ENCODE measurements at places on chromosomes 2 and 18.
A peak's percentile ranks its signal among the peaks of the same experiment; 100 is the strongest.

GRCh38 chr2:155273323-155273722 is 574.8 kb downstream of the KCNJ3 start:
- no peak for DNase-seq

- DNase-seq = no peak
Measured at GRCh38 chr2:42949125-42949524, 156.7 kb upstream of the HAAO start.

GRCh38 chr2:238140040-238140439 is 1.6 kb downstream of the KLHL30 start:
- DNase-seq = no peak

GRCh38 chr2:120237491-120237902 is 14.3 kb upstream of the TMEM185B start:
- peak; percentile 8 for DNase-seq

GRCh38 chr2:62662554-62662953 is 43.0 kb upstream of the EHBP1 start:
- no peak for DNase-seq

- no peak for DNase-seq
Measured at GRCh38 chr2:226497146-226497909, 302.3 kb downstream of the IRS1 start.

DNA sequence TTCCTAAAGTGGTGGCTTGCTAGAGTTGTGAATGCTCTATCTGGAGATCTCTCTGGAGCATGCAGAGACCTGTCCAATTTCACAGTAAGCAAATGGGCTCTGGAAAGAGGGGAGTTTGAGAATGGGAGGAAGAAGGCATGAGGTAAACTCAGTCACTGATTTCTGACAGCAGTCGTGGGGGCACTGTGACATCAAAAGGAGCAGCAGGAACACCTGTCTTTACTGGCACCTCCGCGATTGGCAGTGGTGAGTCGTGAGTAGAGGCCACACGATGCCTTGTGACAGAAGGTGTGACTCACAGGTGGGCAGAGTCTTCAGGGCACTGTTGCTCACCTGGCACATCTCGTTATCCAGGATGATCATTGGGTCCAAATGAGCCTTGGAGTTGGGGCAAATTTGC is 38.8 kb upstream of the CAVIN2 start:
- DNase-seq = no peak

DNA sequence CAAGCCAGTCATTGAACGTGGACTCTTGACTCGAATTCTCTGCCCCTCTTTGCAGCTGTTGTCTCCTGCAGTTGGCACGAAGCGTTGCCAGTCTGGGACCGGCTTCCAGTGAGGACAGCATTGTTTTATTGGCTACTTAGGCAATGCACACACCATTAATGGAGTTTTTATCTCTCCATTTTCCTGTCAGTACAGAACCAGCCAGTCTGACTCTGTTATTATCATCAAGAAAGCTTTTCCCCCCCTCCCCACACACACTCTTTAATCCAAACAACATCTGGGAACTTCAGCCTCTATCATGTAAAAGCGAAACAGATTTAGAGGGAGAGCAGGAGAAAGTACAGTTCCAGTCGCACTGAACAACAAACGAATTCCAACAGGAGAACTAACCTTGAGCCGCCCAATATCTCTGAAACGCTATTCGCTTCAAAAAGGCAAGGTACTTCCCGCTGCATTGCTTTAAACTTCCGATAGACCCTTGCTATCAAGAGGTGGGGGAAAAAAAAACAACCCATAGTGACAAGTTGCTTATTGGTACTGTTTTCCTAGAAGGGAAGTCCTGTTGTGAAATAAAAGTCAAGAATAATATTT is 38.2 kb downstream of the ACVR1 start:
- no peak for DNase-seq

GRCh38 chr2:150477347-150477746 is 10.1 kb downstream of the RND3 start:
- no peak for DNase-seq

GRCh38 chr2:215144106-215144875 is 5.9 kb upstream of the ABCA12 start:
- no peak for DNase-seq

- no peak for DNase-seq
Measured at GRCh38 chr2:241904011-241904718, 34.6 kb downstream of the RTP5 start.

- no peak for DNase-seq
Measured at GRCh38 chr2:222939979-222940378, 79.1 kb downstream of the ACSL3 start.

DNA sequence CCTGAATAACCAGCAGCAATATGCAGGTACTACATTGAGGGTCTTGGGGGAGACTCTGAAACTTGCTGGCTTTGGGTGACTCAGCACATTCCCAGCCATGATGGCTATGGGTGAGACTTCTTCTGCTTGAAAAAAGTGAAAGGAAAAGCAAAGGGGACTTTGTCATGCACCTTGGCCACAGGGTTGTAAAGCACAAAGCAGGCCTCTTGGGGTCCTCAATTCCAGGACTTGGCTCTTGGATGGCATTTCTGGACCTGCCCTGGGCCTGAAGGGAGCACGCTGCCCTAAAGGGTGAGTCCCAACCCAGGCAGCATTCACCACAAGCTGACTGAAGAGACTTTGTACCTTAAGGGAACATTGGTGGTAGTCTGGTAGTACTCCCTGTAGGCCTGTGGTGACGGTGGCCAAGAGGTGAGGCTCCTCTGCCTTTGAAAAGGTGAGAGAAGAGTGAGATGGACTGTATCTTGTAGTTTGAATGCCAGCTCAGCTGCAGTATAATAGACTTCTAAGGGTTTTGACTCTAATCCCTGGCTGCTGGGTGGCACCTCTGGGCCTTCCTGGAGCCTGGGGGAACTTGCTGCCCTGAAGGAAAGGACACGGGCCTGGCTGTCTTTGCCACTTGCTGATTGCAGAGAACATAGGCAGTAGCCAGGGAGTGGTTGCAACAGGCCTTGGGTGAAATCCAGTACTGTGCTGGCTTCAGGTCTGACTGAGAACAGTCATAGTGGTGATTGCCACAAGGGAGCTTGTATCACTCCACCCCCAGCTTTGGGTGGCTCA is 36.5 kb upstream of the CYTIP start:
- DNase-seq = no peak

- no peak for DNase-seq
Measured at GRCh38 chr2:27370816-27371620, 602 bp downstream of the SNX17 start.

GRCh38 chr2:220915092-220915623 is 656.9 kb downstream of the EPHA4 start:
- no peak for DNase-seq

DNA sequence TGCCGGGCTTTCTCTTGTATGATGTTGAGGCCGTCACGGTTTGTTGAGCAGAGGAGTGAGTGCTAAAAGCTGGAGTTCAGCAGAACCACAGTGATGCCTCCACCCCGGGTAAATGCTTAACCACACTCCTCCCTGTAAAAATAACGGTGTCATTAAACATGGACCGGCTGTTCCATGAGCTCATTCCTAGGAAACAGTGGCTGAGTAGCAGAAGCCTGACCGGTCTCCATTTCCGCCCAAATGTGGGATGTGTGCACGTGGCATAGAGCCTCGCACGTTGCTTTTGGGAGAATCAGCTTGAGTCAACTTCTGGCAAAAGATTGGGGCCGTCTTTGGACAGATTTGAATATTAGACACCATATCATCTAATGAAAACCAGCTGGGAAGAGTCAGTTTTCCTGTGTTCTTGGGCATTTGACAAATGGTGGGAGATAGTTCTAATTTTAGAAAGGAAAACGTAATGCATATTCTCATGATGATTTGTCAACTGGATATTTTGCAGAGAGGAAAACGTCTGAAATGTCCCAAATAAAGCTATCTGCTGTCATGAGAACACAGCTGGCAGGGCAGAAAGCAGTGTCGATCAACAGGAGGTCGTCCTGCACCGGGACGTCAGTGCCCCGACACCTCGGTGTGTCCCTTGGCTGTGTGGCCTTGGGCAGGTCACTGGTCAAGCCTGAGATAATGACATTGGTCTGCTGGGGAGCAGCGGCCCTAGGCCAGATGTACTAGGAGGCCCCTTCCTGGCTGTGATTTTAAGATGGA is 42.4 kb downstream of the LRRFIP1 start:
- no peak for DNase-seq

- no peak for DNase-seq
Measured at GRCh38 chr2:65916785-65917295, 484.4 kb upstream of the SPRED2 start.

GRCh38 chr18:63407734-63408133 is 14.5 kb downstream of the VPS4B start:
- no peak for DNase-seq

DNA sequence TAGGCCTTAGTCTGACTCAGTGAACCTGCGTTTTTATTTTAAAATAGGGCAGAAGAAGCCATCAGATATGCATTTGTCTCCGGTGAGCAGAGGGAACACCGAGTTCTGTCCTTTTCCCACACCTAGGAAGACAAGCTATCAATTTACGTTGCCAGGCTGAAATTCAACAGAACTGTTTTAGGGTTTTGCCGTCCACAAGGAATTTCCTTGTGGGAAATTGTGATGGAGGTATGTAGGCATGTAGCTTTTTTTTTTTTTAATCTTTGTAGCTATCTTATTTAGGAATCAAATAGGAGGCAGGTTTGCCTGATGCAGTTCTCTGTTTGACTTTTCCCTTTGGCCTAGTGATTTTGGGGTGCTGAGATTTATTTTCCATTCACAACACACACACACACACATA is 62.0 kb upstream of the ASAP2 start:
- no peak for DNase-seq

GRCh38 chr2:12661489-12661888 is 55.2 kb upstream of the TRIB2 start:
- DNase-seq = no peak

GRCh38 chr18:36094431-36094830 is 27.1 kb upstream of the RPRD1A start:
- DNase-seq = no peak

DNA sequence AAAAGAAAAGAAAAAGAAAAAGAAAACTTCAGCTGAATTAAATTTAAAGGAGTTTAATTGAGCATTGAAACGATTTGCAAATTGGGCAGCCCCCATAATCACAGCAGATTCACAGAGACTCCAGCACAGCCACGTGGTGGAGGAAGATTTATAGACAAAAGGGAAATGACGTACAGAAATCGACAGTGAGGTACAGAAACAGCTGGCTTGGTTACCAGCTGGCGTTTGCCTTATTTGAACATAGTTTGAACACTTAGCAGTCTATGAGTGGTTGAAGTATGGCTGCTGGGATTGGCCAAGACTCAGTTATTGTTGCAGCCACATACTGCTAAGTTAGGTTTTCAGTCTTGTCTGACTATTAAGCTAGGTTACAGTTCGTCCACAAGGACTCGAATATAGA is 312.2 kb upstream of the SLC14A2 start:
- no peak for DNase-seq

DNA sequence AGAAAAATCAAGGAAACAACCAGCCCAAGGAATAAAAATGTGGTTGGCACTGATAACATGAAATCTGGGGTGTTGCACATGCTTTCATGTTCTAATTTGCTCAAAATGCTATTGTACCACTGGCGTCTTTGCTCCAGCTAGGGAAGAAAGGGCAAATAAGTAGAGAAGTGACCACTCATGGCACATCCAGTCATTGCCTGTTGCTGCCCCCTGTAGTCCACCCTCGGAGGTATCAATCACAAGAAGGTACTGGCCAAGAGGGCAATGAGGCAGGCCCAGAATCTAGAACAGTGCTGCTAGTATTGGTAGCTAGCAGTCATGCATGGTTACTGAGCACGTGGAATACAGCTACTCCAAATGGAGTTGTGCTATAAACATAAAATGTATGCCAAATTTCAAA is 213.4 kb downstream of the CDCA7 start:
- DNase-seq = no peak

DNA sequence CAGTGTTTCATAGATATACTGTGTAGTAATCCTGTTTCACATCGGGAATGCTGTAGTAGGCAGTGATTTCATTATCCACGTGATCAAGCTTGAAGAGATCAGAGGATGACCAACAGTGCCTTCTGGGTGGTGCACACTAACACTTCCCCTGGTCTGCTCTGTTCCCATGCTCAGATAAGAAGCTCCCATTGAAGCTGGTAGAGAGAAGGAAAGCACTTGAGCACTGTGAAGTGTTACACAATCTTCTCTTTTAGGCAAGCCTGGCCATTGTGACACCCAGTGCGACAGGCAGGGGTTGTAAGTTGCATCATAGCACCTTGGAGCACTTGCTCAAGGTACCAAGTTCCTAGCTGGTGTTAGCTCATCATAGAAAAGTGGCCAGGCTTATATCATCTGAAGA is 30.6 kb upstream of the GPD2 start:
- no peak for DNase-seq

DNA sequence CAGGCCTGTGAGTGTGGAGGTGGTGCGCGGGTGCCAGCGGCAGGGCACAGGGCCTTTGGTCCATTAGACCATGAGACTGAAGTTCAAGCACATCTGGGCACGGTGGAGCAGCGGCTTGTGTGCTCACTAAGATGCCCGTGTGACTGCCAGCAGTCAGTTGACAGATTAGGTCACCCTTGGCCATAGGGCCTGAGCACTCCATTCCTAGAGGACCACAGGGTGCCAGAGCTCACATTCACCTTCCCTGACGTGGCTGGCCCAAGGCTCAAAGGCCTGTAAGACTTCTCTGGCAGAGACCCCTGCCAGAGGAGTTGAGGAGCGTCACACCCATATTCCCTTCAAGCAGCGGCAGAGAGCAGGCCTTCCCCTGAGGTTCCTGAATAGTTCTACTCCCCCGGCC is 650 bp downstream of the LHCGR start:
- no peak for DNase-seq

DNA sequence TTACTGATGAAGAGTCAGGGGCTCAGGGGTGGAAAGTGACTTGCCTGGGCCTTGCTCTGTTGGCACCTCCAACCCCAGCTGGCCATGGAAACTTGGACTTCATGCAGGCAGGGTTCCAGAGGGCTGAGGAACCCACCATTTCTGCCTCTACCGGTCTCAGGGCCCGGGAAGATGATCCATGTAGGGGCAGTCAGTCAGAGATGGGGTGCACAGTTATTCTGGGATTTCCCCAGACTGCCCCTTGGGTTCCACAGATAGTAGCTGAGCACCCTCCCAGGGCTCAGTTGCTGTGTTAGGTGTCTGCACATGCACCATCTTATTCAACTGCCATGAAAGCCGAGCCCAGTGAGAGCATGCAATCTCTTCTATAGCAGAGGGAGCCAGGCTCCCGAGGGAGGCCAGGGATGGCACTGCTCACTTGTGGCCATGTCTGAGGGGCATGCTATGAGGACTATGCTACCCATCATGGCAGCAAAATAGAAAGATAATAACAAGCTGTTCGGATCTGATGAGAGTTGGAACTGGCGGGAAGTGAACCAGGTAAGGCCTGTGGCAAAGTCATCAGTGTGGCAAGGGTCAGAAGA is 37.3 kb downstream of the RHOB start:
- DNase-seq = no peak

DNA sequence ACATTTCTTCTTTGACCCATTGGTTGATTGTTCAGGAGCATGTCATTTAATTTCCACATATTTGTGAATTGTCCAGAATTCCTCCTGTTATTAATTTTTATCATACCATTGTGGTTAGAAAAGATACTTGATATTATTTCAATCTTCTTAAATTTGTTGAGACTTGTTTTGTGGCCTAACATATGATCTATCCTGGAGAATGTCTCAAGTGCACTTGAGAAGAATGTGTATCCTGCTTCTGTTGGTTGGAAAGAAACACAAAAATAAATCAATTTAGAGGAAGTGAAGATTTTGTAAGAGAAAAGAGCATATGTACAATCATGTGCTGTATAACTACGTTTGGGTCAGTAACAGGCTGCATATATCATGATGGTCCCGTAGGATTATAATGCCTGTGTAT is 118.6 kb upstream of the CDC42EP3 start:
- no peak for DNase-seq

GRCh38 chr2:227146456-227146855 is 17.5 kb downstream of the COL4A4 start:
- no peak for DNase-seq

GRCh38 chr2:224551693-224552092 is 33.5 kb downstream of the CUL3 start:
- no peak for DNase-seq
